ENCODE measurements at places on chromosomes 6 and 20.

DNA sequence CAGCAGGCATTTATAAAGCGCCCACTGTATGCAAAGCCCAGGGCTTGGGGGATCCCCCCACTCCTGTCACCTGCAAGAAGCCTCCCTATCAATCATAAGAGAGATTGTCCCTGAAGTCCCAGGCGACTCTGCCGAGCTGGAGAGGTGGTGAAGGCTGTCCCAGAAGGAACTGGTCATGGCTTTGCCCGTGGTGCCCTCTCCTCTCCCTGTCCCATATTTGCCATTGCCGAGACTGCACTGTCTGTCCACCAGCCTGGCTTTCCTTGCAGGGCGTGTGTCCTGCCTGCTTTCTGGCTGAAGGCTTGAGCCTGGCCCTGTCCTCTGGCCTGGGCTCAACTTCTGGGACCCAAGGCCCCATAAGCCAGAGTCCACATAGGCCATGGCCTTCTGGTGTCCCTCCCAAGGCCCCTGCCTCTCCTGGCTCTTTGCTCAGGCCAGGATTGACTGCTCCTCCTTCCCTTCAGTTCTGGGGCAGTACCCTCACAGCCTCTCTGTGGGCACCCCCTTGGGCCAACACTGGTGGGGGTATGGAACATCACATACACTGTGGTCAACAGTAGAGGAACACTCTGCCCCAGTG is 46.9 kb downstream of the CPXM1 start:
- no peak for DNase-seq

- no peak for DNase-seq
Observed at GRCh38 chr6:37709250-37709931, 11.7 kb upstream of the MDGA1 start.

DNA sequence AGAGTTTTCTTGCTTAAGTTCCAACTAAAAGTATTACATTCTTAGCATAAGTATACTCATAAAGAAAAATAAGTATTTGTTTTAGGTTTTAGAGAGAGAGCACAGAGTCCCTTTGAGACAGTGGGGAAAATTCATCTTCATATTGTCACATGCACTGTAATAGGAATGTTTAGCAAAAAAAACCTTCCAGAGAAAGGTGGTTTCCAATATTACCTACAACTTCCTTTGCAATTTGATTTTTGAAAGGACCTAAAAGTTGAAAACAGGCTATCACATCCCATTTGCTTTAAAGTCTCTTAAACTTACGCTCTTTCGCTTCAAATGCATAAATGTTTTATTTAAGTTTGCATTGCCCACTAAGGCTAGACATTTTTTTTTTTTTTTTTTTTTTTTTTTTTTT is 86.4 kb downstream of the OPRM1 start:
- no peak for DNase-seq

DNA sequence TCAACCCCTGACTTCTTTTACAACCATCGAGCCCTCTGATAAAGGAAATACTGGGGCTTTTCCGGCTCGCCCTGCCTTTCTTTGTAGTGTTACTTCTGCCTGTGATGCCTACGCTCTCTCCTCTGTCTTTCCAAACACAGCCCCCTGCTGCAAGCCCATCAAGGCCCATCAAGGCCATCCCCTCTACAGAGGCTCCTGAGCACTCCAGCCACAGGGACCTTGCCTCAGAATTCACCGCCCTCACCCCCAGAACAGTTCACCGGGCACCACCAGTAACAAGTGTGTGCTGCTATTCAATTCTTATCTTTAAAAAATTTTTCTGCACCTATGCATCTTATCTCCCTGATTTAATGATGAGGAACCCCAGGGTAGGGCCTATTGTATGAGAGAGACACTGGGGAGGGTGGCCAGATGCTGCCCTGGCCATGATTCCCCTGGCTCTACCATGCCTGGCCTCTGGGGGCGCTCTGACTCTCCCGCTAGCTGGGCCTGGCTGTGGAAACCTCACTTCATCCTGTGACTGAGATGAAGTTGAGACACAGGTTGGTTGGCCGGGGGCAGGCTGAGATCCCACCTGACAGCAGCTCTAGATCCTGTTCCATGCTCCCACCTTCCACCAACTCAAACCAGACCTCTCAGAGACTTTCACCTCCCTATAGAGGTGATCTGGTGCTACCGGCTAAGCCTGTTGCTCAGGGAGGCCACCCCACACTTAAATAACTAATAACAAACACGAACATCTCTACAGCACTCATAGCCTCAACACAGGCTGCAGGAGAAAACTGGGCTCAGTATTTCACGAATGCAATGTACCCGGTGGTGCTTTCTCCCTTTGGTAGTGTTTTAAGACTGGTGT is 19.2 kb upstream of the GLP1R start:
- DNase-seq: no peak

DNA sequence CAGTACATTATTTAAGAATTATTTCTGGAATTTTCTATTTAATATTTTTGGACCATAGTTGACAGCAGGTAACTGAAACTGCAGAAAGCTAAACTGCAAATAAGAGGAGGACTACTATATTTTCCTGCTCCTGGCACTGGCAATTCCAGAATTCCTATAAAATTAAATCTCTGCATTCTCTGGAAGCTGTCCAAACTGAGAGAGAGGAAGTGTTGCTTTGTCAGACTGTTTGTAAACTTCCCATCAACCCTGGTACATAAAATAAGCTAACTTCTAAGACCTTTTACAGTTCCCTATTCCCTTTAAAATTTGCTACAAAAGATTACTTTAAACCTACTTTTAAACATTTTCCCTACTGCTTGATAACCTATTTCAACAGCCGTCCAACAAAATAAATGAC is 196.1 kb upstream of the RUNX2 start:
- DNase-seq: no peak

GRCh38 chr20:38377039-38377685 is 30.9 kb downstream of the LBP start:
- DNase-seq: no peak

DNA sequence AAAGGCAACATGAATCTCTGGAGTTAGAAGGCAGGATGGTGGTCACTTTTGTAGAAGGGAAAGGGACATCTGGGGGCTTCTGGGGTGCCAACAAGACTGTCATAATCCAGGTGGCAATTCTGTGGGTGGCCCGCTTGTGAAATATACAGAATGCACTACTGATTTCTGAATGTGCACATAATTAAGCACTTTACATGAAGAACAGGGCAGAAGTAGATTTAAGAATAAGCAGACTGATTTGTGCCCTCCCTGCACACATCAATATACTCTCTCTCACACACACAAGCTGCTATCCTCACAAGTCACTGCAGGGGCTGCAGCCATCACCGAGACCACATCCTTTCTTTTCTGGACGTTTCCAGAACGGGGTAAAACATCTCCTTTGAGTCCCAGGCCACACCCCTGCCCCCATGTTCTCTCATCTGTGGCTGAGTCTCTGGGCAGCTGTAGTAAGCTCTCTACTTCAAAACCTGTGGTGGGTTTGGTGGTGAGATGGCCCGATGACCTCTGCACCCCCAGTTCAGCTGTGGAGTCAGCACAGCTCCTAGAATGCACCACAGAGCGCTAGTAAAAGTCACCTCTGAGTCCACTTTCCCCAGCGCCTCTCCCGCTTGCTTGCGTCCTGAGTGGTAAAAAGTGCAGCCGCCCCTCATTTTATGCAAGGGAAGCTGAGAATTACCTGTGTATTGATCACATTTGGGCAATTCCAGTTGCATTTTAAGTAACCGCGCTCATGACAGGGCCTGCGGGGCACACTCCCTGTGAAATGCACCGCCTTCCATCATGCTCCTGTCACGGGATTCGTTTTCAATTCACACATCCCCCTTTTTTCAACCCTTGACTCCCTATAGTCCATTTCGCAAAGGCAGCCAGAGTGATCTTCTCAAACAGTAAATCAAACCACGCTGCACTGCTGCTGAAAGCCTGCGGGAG is 115.5 kb downstream of the NFATC2 start:
- DNase-seq: no peak

DNA sequence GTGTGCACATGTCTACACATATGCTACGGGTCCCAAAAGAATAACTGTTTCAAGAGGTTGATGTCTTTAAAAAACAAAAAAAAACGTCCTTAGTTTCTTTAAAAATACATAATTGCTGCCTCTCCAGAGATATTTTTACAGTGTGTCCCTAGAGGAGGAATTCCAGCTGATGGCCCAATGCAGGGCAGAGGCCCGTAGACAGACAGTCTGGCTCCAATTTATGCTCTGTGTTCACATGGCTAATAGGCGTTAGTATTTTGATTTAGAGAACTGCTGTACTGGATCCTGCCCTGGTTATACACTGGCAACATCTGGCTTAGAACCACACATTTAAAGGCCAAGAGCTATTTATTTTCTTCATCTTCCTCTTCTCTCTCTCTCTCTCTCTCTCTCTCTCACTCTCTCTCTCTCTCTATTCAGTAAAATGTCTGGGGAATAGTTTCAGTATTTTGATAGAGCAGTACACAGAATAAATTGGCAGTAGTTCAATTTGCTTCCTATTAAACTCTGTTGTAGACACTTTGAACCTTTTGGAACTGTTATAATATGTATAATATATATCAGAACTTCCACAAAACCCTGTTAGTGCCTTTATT is 260.6 kb downstream of the EYA4 start:
- DNase-seq: no peak

- no peak for DNase-seq
Observed at GRCh38 chr6:101650402-101651100, 257.0 kb downstream of the GRIK2 start.

- no peak for DNase-seq
Observed at GRCh38 chr6:1031720-1032119, 280.2 kb upstream of the FOXQ1 start.

- no peak for DNase-seq
Observed at GRCh38 chr20:63782051-63782471, 42.5 kb downstream of the SLC2A4RG start.

DNA sequence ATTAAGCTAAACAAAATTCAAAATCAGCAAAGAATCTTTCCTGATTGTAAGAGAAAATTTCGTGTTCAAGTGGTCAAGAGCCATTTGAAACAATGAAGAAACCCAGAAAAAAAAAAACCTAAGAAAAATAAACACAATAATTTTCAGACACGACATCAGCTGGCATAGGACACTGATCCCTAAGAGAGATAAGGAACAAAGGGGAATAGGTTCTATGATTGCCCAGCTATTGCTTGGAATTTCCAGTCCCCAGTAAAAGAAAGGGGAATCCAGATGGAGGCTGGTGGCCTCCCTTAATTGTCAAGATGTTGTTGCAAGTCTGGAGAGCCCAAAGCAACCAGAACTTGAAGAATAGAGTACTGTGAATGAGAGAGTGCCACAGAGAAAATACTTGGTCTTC is 48.5 kb downstream of the COL12A1 start:
- DNase-seq: no peak

DNA sequence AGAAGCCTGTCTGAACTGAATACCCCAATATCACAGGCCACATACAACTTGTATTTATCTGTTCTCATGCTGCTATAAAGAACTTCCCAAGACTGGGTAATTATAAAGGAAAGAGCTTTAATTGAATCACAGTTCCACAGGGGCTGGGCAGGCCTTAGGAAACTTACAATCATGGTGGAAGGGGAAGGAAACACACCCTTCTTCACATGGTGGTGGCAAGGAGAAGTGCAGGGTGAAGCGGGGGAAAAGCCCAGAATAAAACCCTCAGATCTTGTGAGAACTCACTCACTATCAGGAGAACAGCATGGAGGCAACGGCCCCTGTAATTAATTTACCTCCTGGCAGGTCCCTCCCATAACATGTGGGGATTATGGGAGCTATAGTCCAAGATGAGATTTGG is 50.3 kb upstream of the FNDC1 start:
- no peak for DNase-seq

DNA sequence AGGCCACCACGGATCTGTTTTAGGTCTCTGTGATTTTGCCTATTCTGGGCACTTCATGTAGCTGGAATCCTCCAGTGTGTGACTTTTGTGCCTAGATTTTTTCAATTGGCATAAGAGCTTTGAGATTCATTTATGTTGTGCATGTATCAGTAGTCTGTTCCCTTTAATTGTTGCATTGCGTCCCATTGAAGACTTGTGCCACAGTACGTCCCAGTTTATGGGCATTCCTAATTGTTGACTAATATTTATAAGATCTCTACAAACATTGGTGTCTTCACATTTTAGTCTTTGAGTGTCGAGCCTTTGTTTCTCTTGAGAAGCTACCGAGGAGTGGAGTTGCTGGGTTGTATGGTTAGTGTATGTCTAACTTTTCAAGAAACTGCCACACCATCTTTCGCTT is 704 bp upstream of the FAM210B start:
- DNase-seq: no peak

DNA sequence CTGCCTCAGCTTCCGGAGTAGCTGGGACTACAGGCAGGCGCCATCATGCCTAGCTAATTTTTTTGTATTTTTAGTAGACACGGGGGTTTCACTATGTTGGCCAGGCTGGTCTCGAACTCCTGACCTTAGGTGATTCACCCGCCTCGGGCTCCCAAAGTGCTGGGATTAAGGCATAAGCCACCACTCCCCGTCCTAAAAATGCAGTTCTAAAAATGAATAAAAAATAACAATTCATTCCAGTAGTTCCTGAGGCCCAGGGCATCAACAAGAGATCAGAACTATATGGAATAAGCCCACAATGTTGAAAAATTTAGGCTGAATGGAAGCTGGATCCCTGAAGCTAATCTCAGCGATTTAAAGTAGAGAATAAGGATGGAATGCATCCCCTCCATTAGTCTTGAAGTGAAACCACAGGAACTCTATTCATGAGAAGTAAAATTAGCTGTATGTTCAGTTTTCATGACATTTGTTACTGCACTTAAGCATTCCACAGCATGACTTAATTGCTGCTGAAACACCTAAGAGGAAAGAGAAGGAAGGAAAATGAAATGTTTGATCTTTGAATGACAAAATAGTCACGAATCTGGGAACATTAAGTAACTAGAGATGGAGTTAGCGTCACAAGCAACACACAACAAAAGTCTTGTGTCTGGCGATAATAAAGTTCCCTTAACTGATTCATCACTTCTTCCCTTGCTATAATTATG is 80.4 kb upstream of the RIPOR2 start:
- no peak for DNase-seq

- DNase-seq: no peak
Observed at GRCh38 chr20:33531047-33531877, 41.4 kb downstream of the CBFA2T2 start.

GRCh38 chr6:137297887-137298286 is 78.7 kb upstream of the IFNGR1 start:
- peak; percentile 4 for DNase-seq

DNA sequence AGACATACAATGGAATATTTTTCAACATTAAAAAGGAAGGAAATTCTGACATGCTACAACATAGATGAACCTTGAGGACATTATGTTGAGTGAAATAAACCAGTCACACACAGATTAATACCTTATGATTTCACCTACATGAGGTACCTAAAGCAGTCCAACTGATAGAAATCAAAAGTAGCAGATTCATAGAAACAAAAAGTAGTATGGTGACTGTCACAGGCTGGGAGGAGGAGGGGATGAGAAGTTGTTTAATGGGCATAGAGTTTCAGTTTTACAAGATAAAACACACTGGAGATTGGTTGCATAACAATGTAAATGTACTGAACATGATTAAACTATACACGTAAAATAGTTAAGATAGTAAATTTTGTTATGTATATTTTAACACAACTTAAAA is 48.5 kb upstream of the OLIG3 start:
- no peak for DNase-seq

DNA sequence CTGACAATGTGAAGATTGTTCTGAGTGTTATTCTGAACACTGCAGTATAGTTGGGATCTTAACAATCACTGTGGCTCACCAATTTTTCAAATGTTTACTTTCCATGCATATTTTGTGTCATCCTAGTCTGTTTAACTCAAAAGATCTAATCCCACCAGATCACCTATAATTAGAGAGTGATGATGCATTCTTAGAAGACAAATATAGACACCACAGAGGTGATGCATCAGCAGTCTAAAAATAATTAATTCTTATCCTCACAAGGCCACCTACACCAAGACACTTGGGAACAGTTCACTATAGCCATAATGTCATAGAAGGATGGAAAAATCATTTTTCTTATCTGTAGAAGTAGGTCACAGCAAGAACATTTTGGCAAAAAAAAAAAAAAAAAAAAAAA is 154.8 kb downstream of the UBE3D start:
- DNase-seq: no peak
